ENCODE measurements at places on chromosomes 13 and 19.

- DNase-seq: no peak
Observed at GRCh38 chr19:7368456-7368855, 19.7 kb downstream of the ARHGEF18 start.

DNA sequence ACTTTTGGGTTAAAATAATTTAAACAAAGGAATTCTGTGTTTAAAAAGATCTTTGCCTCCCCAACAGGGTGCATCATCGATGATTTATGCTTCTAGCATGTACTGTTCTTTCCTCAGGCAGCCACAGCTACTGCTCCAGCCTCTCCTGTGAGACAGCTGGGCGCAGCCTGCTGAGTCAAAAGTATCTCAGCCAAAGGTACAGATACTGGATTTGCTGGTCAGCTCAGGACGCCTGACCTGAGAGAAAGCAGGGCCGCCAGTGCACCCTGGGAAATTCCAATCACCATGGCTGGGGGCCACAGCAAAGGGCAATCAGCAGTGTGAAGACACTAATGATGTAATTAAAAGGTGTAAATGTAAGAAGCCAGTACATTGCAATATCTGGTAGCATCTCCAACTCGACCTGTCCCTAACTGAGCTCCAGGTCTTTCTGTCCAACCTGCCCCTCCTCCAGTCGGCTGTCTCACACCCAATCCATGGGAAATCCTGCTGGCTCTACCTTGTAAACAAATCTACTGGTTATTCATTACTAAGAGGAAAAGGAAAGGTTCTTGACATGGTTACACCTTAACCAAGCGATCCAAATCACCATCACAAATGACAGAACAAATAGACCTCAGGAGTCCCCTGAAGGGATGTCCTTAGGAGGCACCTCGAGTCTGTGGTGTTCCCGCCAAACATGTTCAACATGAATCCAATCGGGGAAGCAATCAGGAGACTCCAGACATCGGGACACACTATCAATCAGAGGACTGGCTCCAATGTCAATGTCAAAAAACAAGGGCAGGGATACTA, 7.3 kb downstream of the OPA3 start:
- no peak for DNase-seq

DNA sequence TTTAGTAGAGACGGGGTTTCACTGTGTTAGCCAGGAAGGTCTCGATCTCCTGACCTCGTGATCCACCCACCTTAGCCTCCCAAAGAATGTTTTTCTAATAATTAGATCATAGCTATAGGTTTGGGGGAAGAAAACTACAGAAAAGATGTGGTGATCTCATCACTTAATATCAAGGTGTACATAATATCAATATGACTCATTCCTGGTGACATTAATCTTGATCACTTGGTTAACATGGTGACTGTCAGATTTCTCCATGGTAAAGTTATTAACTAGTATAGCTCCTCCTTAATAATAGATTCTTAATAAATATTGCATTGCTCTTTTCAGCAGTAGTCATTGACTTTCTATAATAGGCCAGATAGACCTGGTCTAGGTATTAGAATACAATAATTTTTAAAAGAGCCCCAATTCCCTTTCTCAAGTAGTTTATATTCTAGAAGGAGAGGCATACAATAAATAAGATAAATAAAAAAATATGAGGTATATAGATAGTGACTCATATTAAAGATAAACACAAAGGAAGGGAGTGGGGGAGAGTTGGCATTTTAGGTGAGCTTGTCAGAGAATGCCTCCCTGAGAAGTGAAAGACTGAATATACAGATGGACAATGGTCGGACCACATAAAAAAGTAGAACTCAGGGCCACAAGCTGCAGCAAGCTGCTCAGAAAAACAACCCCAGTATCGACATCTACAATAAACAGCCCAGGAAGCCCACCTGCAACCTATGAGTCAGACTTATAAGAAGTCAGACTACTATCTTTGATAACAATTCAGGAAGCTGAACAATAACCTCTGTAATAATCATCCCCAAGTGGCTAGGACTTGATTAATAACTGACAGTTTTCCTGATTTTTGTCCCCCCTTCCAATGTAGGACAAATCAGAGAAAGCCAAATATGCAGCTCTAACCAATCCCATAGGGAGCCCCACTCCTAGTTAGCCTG, 210.8 kb downstream of the RFC3 start:
- no peak for DNase-seq

DNA sequence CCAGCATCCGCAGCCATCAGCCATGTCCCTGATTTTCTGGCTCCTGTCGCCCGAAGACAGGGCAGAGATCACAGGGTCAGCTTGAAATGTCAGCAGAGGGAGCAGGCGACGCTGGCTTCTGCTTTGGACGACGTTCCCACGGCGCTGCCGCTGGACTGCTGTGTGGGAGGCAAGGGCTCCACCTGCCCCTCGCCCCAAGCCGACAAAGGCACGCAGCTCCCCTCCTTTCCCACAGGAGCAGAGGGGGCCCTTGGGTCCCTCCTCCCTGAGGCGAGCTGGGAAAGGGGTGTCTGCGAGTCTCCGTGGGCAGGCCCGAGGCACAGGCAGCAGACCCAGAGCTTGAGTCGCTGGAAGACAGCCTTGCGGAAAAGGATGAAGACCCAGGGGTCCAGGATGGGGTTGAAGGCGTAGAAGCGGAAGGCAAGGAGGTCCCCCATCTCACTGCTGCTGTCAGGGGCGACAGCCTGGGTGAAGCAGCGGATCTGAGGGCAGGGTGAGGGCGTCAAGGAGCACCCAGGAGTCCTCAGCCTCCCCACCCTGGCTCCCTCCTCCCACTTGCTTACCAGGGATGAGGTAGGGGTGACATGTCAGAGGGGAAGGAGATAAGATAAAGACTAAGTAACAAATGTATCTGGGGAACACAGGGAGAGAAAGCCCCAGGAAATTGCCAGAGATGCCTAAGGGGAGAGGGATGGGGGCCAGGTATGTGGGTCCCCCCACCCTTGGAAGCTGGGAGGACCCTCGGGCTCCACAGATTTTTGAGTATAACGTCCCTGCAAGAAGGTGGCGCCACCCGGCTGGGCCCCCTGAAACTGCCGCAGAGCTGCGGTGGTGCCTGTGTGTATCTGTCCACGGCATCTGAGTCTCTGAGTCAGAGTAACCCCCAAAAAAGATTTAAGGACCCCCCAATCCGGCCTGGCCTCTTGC, 3.4 kb downstream of the PTGIR start:
- no peak for DNase-seq

GRCh38 chr19:7914598-7915045, at the start of gene TGFBR3L:
TGFBR3L (plus strand) TSS chr19:7914830.
- no peak for DNase-seq
